Stimulated activated CD4-positive, alpha-beta T cell treated with anti-CD3 and anti-CD28 coated beads, TNF-alpha, amount 100 ng/mL, for 24 hours (primary cell): ENCODE measurements at places on chromosomes 7 and 10.

- DNase-seq = no peak
These were observed 99.7 kb upstream of the SDK1 start for GRCh38 chr7:3201306-3201705.

- DNase-seq = no peak
These were observed 151.2 kb upstream of the MINDY3 start for GRCh38 chr10:16011548-16011947.

- no peak for DNase-seq
These were observed 46.8 kb downstream of the PIK3AP1 start for GRCh38 chr10:96673318-96674099.

DNA sequence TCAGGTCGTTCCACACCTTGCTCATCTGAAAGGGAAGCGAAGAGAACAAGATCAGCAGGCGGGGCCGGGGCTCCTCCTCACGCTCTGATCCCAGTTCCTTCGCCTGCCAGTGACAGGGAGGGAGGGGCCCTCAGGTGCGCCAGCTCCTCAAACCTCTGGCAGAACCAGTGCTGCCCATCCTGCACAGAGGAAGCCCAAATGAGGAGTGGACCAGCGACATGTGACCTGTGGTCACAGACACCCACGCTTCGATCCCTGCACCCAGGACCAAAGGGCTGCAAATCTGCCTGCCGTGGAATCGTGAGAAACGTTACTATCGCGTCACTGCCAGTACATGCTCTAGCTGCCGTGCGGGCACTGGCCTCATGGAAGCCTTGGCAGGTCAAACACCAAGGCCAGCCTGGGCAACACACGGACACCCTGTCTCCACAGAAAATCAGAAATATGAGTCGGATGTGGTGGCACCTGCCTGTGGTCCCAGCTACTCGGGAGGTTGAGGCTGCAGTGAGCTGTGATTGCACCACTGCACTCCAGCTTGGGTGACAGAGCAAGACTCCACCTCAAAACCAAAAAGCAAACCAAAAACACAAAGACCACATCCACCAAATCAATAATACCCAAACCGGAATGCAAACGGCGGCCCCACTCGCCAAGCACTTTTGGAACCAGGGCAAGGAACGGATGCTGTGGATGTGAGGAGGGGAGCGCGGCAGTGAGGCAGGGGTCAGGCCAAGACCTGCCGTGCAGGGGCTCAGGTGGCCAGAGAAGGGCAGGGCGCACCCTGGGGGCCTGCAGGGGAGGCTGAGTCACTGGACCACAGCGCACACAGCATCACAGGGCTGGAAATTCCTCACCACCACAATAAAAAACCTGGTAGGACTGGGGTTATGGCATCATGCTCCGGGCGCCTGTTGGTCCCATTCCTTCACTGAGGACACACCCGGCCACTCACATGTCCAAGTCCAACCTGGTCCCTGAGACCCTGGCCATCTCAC, 13.4 kb downstream of the NUDT1 start:
- no peak for DNase-seq

- DNase-seq = no peak
These were observed 108.0 kb downstream of the CREB5 start for GRCh38 chr7:28520074-28521015.

GRCh38 chr10:60310740-60311139, 78.9 kb downstream of the ANK3 start:
- no peak for DNase-seq

DNA sequence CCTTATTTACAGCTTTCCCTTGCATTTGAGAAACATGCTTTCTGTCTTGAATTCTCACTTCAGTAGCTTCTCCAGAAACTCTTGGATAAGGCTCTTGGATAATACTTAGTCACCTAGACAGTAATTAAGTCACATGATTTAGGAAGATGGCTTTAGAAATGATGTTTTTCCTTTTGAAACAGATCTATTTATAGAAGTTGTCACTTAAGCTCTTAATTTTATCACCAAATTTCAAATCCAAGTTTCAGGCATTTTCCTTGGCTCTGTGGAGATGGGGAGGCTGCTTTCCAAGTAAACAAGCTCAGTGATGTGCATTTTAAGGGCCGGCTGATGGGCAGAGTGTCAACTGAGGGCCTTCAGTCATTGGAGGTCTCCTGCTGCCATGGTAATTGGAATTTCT, 130.3 kb downstream of the SRI start:
- DNase-seq = no peak

DNA sequence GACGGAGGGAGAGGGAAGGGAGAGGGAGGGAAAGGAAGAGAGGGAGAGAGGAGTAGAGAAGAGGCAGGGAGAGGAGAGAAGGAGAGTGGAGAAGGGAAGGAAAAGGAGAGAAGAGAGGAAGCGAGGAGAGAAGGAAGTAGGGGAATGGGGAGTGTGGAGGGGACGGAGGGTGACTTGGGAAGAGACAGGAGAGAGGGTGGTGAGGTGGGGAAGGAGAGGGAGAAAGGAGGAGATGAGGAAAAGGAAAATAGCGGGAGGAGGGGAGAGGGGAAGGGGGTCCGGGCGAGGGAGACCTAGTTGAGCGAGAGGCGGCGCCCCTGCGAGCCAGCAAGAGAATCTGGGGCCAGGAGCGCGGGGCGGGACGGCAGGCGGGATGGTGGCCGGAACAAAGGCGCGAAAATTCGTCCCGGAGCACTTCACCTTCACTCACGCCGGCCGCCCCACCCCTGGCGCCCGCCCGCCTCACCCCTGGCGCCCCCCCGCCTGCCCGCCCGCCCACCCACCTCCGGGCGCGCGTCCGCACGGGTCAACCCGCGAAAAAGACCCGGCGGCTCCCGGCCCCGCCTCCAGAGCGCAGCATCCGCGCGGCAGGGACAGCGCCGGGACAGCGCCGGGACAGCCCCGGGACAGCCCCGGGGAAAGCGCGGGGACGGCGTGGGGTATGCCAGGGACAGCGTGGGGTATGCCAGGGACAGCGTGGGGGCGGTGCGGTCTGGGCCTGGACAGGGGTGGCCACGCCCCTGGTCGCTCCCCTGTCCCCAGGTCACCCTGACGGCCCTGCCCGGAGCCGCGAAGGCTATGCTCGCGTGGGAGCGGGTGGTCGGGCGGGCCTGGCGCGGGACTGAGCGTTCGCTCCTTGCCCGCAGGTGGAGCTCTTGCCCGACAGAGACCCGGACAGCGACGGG, 4.2 kb downstream of the VSTM2A start:
- DNase-seq = peak; percentile 2

DNA sequence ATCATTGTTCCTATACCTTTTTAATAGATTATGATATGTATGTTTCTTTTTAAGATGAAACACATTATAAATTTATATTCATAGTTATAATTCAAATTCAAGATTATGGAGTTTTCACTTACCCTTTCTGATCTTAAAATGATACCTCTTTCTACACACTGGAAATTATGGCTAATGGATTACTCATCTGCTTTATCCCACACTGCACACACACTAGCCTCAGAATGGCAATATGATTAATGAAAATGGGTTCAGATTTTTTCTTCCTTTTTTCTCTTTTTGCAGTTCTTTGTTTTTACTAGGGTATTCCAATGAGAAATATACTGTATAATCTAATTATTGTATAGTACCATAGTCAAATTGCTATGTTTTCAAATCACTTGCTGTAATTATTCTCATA, 82.3 kb upstream of the FZD1 start:
- no peak for DNase-seq

GRCh38 chr7:149773446-149774236, at the start of gene ZNF467:
Gene ZNF467, minus strand, starts transcription at chr7:149773588. Its CDS starts 2,556 bp downstream, at chr7:149771032.
- DNase-seq = no peak

DNA sequence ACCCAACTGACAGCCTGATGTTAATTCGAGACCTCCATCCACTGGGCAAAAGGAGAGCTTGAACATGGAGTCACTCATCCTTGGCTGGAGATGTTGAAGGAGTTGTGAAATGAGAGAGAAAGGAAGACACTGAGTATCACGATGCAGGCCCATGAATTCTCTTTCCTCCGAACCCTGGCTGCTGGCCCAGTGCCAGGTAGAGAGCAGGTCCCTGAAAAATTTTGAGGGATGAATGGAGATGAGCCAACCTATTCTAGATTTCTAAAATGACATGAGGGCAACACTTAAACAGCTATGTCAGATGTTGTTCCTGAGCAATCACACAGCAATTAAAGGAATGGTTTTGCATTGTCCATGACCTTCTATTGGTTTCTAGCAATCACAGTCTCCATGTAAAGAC, 355.1 kb upstream of the ZMIZ1 start:
- no peak for DNase-seq

- no peak for DNase-seq
These were observed 434 bp upstream of the PLEKHA8 start for GRCh38 chr7:30027740-30028215.

- DNase-seq = no peak
These were observed 189.2 kb upstream of the GALNT17 start for GRCh38 chr7:70942791-70943190.

DNA sequence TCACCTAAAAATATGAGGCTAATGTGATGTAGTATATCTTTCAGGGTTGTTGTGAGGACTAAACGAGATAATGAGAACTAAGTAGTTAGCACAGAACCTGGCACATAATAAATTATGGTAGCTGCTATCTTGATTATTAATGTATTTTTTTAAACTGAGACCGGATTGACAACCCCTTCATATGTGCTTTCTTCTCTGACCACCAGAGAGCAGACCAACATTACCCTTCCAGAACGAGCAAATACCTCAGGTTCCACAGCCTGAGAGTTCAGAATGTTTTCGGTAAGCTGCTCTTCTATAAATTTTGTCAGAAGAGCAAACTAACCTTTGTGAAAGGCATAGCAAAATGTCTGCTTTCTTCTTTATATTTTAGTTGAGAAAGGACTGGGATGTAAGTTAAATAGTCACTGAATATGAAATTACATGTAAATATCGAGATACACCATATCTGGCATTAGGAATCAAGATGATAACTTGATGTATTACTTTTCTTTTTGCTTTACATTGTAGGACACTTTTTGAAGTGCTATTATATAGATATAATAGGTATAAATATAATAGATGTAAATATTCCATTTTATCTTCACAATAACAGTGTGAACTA, 13.6 kb upstream of the BPGM start:
- no peak for DNase-seq

DNA sequence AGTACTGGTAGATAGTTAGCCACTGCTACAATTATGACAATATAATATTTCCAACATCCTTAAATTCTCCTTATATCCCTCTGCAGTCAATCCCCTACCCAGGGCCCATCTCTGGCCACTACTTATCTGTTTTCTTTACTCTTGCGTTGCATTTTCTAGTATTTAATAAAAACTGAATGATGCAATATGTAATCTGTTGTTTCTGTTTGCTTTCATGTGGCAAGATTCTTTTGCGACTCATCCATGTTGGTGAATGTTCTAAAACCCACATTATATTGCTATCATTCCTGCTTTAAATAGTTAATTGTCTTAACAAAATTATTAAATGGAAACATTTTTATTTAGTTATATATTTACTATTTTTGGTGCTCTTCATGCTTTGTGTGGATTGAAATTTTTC, 338.5 kb downstream of the MDFIC start:
- no peak for DNase-seq

DNA sequence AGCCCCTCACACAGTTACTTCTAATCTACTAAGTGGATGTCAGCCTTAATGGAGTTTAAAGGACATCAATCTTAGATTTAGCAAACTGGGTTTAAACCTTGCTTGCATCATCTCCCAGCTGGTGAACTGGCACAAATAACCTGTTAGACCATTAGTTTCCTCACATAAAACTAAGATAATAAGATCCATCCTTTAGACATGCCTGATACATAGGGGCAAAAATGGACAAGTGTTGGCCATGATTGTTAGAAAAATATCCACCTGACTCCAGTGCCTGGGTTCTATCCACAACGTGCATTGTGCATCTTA, 439.1 kb downstream of the TNS3 start:
- no peak for DNase-seq

GRCh38 chr10:44008270-44008916, 359.7 kb upstream of the ZNF32 start:
- DNase-seq = no peak

- no peak for DNase-seq
These were observed 282.2 kb upstream of the GALNT17 start for GRCh38 chr7:70849580-70850235.

DNA sequence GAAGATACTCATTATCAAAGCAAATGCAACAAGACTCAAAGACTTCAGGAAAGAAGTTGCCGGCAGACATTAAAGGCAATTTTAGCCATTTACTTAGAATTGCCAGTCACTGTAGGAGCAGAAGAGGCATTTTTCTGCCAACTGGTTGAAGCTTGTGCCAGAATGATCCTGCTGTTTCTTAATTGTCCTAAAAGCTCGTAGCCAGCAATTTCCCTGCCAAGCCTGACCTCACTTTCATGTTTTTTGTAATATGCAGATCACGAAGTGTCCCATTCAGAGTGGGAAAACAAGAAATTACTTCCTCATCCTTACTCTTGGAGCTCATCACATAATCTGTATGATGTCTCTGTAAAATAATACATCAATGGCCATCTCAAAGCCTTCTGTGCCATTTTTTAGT, 130.9 kb upstream of the ANKRD1 start:
- no peak for DNase-seq

GRCh38 chr7:132112657-132113056, 463.6 kb downstream of the PLXNA4 start:
- DNase-seq = no peak

DNA sequence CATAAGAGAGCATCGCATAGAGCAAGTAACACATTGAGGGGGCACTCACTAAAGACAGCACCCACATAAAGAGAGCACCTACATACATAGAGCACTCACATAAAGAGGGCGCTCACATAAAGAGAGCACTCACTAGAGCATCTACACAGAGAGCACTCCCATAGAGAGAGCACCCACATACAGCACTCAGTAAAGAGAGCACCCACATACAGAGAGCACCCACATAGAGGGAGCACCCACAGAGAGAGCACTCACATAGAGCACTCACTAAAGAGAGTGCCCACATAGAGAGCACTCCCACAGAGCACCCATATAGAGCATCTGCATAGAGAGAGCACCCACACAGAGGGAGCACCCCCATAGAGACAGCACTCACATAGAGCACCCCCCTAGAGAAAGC, 47.8 kb downstream of the INSIG1 start:
- no peak for DNase-seq

DNA sequence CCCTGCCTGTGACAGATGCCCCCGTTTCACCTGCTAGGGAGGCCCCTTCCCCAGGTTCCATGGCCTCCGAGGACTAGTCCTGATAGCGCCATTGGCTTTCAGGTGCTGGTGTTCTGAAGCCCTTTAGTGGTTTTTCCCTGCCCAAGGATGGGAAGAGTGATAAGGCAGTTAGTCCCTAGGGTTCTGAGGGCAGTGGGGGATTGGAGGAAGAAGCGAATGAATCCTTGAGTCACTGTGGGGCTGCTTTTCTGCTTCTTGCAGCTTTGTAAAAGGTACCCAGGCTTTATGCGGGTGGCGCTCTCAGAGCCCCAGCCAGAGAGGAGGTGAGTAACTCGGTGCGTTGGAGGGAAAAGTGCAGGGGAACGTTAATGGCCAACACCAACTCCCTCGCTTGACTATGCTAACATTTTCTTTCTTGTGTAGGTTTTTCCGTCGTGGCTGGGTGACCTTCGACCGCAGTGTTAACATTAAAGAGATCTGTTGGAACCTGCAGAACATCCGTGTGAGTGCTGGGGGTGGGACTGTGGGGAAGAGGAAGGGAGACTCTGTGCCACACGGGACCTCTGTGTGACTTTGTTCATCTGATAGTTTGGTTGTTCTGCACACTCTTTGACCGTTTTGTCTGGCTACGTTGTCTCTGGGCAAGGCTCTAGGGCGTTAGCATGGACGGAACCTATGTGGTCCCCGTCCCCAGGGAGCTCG, 3.9 kb downstream of the UFSP1 start:
- DNase-seq = no peak
